DMS 273 treated with DMSO at 0.1 percent for 48 hours (cell line): ENCODE measurements at places on chromosomes 11 and 22.

DNA sequence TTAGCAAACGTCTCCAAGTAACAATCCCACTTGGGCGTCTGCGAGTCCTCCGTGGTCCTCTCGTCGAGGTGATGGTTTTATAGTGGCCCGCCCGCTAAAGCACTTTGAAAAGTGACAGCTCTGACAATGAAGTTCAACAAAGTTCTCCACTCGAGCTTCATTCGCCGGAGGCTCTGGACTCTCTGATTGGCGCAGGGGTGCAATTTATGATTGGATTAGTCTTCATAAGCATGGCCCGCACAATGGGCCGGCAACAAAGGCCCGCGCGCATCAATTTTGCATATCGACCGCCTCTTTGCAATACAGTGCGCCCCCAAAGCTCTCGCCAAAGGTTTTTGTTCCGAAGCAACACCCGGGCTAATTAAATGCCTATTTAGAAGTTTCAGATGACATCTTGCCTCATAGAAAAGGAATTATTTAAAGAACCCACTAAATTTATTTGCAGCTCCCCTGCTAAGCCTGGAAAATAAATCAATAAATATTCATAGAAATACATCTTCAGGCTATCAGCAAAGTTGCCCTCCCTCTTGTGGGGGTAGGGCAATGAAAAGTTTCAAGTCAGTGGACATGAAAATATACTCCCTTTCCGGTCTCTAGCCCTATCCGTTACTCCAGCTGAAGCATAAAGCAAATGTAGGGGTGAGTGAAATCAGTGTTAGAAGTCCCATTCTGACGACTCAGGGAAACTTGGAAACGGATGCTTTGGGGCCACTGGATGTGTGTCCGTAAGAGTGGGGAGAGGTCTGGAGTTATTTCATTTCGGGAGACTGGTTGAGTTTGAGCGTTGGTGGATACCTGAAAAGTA, at the start of gene DBX1:
TSS of gene DBX1 (minus strand) at position 51 of the 805 bp plus-strand sequence. CDS start 151 bp downstream, outside the sequence.
- DNase-seq: no peak

GRCh38 chr11:133382131-133382812, 150.0 kb downstream of the OPCML start:
- no peak for DNase-seq

DNA sequence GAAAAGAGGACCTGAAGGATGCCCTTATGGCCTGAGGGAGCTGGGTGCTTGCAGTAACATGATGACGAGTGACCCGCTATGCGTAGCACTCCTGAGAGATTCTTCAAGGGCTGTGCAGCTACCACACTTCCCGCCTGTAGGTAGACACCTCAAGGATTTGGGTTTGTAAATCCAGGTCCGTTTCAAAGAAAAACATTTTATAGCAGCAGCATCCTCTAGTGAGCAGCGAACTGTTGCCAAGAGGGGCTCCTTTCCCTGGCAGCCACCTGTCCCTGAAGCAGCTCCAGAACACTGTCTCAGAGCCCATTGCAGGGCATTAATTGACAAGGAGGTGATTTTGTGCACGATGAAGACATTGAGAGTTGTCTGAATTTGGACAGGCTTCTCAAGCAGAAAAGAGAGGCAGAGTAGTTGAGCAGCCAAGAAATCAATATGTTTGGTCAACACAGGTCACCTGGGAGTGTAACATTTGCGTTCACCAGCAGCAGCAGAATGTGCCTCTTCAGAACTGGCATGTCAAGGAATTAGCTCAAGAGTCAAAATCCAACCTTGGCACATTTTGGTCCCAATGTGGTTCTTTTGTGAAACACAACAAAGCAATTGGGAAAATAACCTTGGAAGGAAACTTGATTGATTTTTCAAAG, 209.8 kb upstream of the MTNR1B start:
- no peak for DNase-seq

DNA sequence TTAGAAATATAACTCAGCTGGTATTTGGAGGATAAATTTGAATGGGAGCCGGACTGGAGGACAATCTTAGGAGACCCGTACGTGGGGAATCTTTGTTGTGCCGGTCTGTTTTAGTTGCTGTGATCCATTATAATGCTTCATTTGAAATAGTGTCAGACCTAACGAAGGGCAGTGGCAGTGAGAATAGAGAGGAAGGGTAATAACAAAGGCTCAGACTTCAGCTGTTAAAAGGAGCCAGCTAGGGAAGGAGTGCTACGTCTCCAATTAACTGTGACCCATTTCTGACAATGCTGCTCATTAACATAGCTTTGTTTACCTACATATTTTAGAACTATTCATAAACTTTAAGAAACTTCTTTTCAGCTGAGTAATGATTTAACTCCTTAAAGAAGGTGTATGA, 246.9 kb downstream of the OPCML start:
- DNase-seq: no peak

- no peak for DNase-seq
Measured at GRCh38 chr11:69662806-69663205, 12.3 kb downstream of the LTO1 start.

DNA sequence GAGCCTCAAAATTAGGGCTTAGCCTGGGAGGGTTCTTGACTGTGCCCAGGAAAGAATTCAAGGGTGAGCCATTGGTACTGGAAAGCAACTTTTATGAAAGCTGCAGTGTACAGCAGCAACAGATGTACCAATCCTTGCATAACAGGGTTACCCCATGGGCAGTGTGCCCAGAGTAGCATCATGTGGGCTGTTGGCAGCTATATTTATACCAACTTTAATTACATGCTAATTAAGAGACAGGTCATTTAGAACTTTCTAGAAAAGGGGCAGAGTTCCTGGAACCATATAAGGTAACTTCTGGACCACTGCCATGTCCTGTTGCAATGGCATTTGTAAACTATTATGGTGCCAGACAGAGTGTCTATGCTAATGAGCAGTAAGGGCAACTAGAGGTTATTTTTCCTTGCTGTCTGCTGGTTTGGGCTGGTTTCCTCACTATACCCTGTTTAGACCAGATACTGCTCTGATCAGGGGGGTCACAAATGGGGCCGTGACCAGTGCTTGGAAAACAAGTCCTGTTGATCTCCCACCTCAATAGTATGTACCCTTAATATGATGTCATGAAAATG, 1120.5 kb upstream of the RAG2 start:
- DNase-seq: no peak

DNA sequence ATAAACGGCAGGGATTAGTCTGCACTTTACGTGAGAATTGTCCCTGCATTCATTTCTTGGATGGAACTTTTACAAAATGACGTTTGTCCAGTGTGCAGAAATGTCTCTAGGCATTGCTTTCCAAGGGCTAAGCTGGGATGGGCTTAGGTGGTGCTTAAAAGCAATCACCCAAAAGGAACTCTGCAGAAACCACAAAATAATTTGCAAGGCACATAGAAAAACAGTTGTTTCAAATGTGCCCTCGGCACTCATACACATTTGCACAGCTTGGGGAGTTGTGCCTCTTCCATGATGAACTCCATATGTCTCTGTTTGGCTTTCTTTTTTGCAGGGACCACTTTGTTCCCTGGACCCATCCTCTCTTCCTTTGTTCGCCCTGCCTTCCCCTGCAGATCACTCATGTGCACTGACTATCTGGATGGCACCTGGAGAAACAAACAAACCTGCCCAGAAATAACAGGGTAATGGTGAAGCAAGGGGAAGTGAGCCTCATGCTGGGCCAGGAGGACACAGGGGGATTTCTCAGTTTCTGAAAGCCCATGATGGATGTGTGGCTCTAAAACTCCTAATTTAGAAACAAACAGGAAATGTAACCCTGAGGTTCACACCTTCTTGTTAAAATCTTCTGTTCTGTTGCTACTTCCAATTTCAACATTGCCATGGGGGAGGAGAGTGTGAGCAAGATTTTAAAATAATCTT, 150.2 kb downstream of the SNX19 start:
- no peak for DNase-seq

DNA sequence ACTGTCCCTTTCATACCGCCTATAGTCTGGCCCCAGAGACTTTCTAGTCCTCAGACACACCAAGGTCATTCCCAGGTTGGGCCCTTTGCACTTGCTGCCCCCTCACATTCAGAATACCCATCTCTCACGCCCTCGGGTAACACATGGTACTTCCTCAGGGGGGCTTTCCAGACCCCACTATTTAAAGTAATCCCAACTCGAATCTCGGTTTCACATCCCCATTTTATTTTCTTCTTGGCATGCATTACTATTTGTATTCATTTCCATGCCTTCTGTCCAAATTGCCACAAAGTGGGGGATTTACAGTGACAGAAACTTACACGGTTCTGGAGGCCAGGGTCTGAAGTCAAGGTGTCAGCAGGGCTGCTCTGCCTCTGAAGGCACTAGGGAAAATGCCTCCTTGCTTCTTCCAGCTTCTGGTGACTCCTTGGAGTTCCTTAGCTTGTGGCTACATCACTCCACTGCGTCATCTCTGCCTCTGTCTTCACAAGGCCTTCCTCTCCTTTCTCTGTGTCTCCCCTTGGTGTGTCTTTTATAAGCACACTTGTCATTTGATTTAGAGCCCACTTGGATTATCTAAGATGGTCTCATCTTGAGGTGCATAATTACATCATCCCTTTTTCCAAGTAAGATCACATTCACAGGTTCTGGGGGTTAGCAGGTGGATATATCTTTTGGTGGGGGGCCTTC, 15.1 kb downstream of the RCN1 start:
- no peak for DNase-seq

- no peak for DNase-seq
Measured at GRCh38 chr11:10407055-10407454, 48.0 kb upstream of the AMPD3 start.

- DNase-seq: no peak
Measured at GRCh38 chr11:110486156-110486555, 56.4 kb downstream of the FDX1 start.

- no peak for DNase-seq
Measured at GRCh38 chr22:29195118-29195963, 10.4 kb upstream of the EMID1 start.
